Activated CD4-positive, alpha-beta T cell treated with anti-CD3 and anti-CD28 coated beads, Interleukin-2, Interleukin-4, amounts not matched to agents 100 ng/mL and 50 ng/mL, durations not matched to agents 16 hours and 8 hours (primary cell): ENCODE measurements at places on chromosomes 16 and 17.
A peak's percentile ranks its signal among the peaks of the same experiment; 100 is the strongest.

DNA sequence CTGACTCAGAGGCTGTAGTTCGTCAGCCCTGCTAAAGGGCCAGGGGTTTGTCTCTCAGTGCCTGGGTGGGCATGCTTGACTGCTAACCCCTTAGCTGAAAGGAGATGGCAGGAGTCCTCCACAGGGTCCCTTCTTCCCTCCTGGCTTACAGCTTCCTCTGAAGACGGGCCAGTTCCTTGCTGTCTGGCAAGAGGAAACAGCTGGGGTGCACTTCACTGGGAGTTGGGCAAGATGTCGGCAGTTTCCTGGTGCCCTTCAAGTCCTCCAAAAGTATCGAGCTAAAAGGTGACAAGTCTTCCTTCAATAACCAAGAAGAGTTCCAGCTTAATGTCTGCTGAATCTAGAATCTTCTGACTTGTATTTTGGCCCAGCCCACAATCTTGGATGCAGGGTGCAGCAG, 23.4 kb downstream of the NUP85 start:
- no peak for DNase-seq

GRCh38 chr17:37276475-37276874, 99.3 kb upstream of the C17orf78 start:
- DNase-seq, result no peak

- no peak for DNase-seq
Observed at GRCh38 chr16:2039274-2040031, 8.2 kb downstream of the NTHL1 start.

DNA sequence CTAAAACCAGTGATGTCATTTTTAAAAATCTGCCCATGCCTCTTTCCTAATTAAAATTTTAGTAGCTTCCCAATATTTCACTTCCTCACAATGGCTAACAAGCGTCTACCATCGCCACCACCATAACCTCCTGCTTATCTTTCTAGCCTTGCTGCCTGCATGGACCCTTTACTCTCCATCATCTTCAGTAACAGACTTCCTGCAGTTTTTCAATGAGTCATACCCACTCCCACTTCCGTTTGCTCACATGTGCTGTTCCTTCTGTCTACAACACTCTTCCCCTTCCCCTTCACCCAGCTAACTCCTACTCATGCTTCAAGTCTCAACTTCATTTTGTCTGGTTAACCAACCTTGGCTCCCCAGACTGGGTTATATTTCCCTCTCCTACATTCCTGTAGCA, 12.8 kb upstream of the SKAP1 start:
- DNase-seq, result peak; percentile 48

DNA sequence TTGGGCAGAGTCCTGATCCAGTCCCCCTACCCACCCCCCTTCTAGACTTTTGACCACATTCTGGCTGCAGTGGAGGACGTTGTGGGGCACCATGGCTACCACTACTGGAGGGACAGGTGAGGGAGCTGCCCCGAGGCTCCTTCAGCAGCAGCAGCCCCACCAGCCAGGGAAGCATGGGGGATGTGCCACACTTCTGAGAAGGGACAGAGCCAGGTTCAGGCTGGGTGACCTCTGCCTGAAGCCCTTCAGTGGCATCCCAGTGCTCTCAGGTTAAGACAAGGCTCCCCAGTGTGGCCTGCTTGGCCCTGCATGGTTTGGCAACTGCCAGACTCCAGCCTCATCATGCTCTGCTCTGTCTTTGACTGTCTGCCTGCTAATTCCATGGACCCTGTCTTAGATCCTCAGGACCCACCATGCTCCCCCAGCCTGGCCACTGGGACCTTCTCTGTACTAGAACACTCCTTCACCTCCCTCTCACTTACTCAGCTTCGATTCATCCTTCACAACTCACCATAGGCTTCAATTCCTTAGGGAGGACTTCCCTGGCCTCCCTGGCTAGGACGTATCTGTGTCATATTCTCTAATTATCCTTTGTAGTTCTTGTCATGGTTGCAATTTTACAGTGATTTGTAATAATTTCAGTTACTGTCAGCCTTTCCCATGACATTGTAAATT, 8.8 kb downstream of the SLC9A5 start:
- no peak for DNase-seq

DNA sequence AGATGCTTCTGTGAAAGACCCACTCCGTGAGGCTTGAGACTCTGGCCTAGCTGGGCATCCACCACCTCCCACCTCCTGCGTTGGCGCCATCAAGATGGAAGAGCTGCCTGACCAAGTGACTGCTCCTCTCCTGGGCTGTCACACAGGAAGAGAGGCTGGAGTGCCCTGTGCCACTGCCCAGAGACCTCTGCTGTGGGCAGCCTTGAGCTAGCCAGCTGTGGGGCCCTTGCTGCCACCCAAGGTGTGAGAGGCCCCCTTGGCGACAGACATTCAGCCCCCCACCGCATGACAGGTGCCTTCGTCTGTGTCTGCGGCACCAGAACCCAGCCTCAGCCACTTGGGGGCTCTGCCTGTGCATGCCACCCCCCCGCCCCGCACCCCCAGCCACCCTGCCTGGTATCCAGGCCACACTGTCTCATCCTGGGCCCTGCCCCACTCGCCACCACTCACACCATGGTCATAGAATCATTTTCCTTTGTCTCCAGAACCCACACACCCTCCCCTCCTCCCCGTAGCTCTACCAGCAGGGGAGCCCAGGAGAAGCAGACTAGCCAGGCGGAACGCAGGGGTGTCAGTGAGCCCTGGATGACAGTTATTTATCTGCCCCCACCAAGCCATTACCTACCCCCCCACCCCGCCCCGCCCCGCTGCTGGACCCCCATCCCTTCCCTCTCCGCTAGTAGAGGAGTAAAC, 120.9 kb upstream of the LHX1 start:
- no peak for DNase-seq

GRCh38 chr16:4273858-4274311, 1.1 kb upstream of the TFAP4 start:
- DNase-seq, result peak; percentile 56

DNA sequence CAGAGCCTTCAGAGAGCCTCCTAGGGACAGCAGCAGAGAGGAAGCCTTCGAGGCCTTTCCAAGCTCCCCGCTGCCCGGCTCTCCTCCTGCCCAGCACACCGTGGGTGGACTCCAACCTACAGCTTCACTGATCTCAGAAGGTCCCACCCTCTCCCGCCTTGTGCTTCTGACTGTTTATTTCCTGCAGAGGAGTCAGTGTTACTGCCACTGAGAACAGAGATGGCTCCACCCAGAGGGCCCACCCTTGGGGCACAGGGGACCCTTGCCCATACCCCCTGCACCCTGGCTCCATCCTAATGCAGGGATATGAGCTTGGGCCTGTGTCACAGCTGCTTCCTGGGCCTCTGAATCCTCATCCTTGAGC, 52.8 kb upstream of the TOB1 start:
- no peak for DNase-seq

- no peak for DNase-seq
Observed at GRCh38 chr17:80926591-80927250, 64.9 kb upstream of the CHMP6 start.

DNA sequence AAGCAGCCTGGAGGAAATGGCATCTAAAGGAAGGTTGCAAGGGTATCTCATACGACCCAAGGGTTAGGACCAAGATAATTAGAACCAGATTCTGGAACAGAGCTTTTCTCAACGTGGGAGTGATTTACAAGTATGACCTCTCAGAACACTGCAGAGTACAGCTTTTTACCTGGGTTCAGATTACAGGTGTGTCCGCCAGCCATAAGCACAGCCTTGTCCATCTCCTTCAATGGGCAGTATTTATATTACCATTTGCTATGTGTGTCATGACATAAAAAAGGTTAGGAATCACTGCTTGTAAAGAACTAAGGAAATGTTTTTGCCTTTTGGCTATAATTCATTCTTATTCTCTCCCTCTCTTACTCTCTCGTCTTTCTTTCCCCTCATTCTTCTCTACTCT, 36.7 kb downstream of the MYO1D start:
- DNase-seq, result no peak

DNA sequence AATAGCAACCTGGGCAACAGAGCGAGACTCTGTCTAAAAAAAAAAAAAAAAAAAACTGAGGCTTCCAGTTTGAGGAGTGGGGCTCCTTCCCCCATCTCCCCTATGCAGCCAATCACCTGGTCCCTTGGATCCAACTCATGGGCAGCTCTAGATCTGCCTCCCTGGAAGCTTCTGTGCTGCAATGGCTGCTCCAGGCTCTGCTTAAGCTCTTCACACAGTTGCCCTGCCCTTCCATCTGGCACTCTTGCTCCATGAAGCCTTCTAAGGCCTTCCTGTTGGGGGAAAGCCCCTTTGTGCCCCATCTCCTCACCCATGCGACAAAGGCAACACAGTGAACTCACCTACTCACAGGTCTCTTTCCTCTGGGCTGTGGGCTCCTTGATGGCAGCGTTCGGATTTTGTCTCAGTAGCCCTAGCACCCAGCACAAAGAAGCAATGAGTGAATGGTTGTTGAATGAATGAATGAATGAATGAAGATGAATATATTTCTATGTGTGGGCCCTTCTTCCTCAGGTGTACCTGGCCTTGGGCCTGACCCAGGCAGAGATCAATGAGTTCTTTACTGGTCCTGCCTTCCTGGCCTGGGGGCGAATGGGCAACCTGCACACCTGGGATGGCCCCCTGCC, 1.9 kb downstream of the NAGLU start:
- DNase-seq, result no peak

DNA sequence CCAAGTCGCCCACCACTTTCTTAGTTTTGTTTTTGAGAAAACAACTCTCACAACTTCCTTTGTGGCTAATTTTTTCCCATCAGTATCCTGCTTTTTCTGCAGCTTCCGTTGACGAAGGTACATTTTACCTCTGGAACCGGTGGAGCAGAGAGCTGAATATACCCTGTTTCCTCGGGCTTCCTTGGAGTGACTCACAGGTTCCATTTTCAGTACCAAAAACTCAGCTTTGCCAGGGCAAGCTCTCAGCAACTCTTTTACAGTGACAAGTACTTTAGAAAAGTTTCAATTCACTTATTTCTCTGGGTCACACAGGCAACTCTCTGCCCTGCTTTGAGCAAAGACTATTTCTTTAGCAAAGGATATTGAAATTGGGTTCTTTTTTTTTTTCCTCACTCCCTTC, 318.9 kb downstream of the SNX29 start:
- DNase-seq, result no peak

DNA sequence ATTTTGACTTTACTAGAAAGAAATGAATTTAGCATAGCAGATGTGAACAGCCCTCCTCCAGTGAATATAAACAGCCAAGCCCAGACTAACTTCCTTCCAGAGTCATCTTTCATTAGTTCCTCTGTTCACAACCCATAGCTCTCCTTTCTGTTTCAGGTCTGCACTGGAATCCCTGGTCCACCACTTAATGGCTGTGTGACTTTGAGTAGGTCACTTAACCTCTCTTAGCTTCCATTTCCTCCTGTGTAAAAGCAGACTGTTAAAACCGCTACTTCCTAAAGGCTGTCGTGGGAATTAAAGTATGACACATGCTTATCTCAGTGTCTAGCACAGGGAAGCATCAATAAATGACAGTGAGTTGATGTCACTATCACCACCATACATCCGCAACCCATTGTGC, 7.5 kb downstream of the SLC6A4 start:
- no peak for DNase-seq

- no peak for DNase-seq
Observed at GRCh38 chr16:11005611-11005975, 61.2 kb downstream of the CLEC16A start.

DNA sequence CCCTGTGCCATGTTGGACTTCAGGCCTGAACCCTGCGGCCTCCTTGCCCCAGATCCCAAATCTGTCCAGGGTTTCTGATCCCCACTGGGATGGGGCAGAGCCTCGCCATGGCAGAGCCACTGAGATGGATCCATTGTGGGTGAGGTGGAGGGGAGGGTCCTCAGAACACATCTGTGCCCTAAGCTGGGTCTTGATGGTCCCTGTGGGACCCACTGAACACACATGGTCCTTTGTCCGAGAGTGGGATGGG, 38.0 kb upstream of the KSR1 start:
- no peak for DNase-seq

GRCh38 chr16:49453021-49453420, 79.4 kb downstream of the C16orf78 start:
- DNase-seq, result no peak

- no peak for DNase-seq
Observed at GRCh38 chr17:58097384-58098088, 14.3 kb downstream of the DYNLL2 start.

DNA sequence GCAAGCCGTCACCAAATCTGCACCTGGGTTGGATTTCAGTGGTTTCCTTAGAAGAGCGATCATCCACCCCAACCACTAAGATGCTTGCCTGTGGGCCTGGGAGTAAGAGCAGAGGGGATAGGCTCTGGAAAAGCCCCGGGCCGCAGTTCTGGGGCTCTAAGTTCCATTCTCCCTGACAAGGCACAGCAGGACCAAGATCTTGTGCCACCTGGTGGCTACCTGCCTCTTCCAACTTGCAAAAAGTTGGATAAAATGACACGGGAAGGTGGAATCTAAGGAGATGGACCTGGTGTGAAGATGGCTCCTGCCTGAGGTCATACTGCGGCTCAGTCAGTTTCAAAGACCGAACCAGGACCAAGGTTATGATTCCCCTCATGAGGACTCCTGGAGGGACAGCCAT, 42.3 kb downstream of the ABCC12 start:
- DNase-seq, result no peak

DNA sequence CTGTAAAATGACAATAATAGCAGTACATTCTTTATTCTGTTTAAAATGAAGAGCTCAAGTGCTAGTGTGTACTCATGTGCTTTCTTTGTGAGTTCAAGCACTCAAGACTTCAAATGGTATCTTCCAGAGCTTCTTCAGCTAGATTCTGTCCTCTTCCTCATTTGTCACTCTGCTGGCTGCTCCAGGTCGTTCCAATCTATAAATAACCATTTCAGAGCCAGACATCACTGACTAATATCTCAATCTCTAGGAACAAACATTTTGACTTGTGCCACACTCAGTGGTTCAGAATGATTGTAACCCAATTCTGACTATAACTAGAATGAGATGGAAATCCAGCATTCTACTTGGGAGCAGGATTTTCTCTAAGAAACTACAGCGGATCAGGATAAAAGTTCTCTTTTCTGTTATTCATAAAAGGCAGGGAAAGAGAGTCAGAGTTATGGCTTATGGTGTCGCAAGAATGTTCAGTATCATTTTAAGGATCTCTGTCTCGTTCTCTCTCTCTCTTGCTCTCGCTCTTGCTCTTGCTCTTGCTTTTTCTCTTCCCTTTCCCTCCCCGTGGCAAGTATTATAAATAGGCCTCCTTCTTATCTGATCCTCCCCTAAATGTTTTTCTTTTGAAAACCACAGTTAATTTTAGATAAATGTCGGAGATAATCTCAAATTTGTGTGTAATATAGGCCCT, 116.3 kb upstream of the MAF start:
- peak; percentile 12 for DNase-seq

- DNase-seq, result no peak
Observed at GRCh38 chr17:31834448-31834847, 24.6 kb downstream of the COPRS start.
